ENCODE measurements at places on chromosomes 16 and 17.
A peak's percentile ranks its signal among the peaks of the same experiment; 100 is the strongest.

DNA sequence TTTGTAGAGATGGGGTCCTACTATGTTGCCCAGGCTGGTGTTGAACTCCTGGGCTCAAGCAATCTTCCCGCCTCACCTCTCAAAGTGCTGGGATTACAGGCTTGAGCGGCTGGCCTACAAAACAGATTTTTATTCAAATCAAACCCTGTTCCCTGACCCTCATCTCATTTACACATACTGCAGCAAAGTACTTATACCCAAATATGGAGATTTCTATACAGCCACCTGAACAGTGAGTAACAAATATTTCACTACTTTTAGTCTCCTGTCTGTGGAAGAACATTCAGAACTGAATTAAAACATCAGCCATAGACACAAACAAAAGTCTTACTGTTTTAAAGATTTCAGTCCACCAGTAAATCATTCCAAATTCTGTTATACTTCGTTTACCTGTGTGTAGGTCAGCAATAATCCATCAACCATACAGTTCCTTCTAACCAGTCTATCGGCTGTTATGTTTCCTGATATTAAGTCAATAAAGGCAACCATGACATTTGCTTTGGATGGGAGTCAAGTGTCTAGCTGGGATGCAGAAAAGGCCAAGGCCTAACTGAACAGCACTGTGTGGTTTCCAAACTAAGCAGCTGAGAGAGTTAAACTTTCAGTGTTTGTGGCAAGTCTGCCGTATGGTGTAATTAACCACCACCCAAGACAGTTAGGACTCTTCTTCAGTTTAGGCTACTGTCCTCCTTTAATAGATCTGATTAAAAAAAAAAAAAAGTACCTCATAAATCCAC lies 22.3 kb downstream of the ERN1 start:
- DNase-seq, result no peak

DNA sequence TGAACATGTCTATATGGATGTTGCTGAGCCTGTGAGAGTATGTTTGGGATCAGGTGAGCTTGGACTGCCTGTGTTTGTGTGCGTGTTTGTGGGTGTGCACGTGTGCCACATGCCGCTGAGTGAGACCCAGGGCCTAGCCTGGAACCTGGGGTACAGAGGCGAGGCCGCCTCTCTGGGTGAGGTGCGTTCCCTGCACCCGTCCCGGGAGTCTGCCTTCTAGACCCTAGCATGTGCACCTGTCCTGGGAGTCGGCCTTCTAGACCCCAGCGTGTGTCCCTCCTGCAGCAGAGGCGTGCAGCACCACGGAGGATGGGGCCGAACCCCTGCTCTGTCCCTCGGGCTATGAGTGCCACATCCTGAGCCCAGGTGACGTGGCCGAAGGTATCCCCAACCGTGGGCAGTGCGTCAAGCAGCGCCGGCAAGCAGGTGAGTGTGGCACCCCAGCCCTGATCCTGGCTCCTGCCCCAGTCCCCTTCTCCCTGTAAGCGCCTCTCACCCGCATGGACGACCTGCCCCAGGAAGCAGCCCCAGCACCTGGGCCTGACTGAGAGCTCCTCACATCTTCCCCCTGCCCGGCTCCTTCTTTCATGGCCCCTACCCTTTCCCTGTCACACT lies 24.6 kb downstream of the WFDC1 start:
- no peak for DNase-seq

DNA sequence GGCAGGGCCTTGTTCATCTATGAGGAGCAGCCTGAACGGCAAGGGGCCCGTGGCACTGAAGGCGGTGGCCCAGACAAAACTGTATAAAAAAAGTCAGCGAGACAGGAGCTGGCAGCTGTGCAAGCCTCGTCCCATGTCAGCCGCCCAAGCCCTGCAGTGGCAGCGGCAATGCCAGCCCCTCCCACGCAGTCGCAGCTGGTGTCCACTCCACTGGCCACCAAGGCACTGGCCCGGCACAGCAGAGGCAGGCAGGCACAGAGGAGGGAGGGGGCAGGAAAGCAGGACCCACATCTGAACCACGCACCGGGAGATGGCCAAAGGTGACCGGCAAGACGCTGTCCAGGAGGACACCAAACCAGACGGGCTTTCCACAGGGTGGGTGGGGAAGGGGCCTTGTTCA lies 15.9 kb upstream of the C16orf95 start:
- no peak for DNase-seq

DNA sequence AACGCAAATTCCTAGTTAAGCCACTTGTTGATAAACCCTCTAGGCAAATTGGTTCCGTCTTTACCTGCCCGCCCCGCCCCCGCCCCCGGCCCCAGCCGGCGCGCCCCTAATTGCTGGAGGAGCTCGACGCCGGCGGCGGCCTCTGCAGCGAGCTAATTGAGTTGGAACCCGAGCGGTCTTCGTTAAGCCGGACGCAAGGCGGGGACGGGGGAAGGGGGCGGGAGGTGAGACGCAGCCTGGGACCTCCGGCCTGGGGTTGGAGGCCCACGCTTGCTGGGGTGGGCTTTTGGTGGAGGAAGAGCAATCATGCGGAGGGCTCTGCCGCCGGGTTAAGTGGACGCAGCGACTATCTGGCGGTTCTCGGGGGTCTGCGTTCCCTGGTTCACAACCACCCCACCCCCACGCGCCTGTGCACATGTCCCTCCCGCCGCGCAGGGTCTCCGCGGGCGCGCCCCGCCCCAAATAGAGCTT lies 12.7 kb upstream of the FOXF1 start:
- DNase-seq, result no peak

GRCh38 chr16:13633391-13633861 lies 286.5 kb upstream of the ERCC4 start:
- no peak for DNase-seq

- no peak for DNase-seq
These were observed 13.8 kb downstream of the CHST6 start for GRCh38 chr16:75481475-75481874.

GRCh38 chr16:88007321-88007731 lies 56.1 kb downstream of the BANP start:
- peak; percentile 53 for DNase-seq

DNA sequence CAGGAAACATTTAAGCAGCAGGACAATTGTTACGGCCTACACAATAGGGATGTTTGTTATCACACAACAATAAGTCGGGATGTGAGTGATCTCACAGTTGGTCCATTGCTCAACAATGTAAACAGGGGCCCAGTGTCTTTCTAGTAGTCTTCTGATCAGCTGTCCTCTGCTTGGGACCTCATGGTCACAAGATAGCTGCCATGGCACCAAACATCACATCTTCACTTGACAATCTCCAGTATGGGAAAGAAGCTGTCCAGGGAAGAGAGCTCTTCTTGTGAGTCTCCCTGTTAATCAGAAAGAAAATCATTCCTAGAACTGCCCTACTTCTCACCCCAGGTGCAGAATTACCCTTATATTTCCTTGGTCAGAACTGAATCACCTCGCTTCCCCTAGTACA lies 6.3 kb upstream of the GPRC5B start:
- no peak for DNase-seq

DNA sequence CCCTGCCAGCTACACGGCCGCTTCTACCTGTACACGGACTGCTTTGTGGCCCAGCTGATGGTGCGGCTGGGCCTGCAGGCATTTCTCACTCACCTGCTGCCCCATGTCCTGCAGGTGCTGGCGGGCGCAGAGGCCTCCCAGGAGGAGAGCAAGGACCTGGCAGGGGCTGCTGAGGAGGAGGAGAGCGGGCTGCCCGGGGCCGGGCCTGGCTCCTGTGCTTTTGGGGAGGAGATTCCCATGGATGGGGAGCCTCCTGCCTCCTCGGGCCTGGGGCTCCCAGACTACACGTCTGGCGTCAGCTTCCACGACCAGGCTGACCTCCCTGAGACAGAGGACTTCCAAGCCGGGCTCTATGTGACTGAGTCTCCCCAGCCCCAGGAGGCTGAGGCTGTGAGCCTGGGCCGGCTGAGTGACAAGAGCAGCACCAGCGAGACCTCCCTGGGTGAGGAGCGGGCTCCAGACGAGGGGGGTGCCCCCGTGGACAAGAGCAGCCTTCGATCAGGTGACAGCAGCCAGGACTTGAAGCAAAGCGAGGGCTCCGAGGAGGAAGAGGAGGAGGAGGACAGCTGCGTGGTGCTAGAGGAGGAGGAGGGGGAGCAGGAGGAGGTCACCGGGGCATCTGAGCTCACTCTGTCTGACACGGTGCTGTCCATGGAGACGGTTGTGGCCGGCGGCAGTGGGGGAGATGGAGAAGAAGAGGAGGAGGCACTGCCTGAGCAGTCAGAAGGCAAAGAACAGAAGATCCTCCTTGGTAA lies 3.5 kb downstream of the WDR81 start:
- DNase-seq, result no peak

- peak; percentile 50 for DNase-seq
These were observed at the start of gene DNASE1 for GRCh38 chr16:3654249-3654991. TSS of gene DNASE1 (plus strand) at chr16:3654691. CDS start at chr16:3655374, 683 bp downstream.

- no peak for DNase-seq
These were observed 21.1 kb upstream of the BRD7 start for GRCh38 chr16:50389900-50390299.

DNA sequence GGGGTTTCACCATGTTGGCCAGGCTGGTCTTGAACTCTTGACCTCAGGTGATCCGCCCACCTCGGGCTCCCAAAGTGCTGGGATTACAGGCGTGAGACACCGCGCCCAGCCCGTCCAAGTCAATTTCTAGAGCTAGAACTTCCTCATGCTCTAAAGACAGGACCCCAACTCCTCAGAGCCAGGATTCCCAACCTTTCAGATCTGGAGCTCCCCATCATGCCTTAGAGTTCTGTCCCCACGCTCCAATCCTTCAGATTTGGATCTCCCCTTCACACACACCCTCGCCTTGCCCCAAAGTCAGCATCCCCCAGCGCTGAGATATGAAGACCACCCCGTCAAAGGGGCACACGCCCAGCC lies 448 bp downstream of the KCTD19 start:
- no peak for DNase-seq

GRCh38 chr16:10964891-10965326 lies 20.5 kb downstream of the CLEC16A start:
- no peak for DNase-seq

DNA sequence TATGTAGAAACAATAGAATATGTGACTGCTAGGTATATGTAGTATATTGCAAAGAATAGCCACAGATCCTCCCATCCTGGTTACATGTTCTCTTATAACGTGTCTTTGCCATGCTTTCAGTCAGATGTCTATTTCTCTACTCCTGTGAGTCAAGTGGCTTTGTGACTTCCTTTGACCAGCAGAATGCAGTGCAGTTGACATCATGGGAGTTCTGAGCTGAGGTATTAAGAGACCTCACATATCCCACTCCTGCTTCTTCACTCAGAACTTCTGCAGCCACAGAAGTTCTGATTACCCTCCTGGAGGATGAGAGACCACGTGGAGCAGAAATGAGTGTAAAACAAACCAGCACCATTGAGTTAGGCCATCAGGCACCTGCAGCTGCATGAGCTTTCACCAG lies 222.5 kb downstream of the PRKCA start:
- no peak for DNase-seq

GRCh38 chr16:64162613-64163375 lies 959.1 kb downstream of the CDH11 start:
- DNase-seq, result no peak

DNA sequence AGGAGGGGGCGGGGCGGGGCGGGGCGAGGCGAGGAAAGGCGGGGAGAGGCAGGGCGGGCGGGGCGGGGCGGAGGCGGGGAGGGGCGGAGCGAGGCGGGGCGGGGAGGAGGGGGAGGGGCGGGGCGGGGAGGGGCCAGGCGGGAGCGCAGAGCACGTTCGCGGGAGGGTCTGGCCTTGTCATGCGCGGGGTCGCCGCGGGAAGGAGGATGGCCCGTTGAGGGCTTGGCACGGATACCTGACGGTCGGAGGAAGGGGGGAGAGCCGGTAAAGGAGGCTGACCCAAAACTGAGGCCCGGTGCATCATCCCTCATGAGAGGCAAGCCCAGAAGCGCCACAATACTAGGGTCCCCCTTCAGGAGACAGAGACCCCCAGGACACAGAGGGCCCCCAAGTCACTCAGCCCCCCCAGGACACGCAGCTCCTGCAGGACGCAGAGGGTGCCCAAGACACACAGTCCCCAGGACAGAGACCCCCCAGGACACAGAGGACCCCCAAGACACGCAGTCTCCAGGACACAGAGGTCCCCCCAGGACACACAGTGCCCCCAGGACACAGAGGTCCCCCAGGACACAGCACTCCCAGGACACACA lies 593 bp upstream of the WDR45B start:
- peak; percentile 87 for DNase-seq

DNA sequence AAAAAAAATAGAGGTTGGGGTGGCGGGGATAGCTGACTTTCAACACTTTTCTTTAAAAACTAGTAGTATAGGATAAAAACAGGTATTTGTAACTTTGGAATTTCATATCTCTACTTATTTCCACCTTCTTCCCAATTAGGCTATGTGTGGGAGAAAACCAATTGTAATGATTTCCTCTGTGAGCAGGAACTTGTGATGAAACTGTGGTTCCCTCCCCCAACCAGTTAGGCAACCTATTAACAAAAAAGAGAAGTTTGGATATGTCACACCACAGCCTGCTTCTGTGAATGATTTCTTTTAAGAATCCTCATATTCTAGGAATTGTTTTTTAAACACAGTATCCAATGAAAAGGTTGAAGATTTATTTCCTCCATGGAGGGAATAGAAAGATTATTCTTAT lies 1.9 kb downstream of the IGSF6 start:
- DNase-seq, result no peak

DNA sequence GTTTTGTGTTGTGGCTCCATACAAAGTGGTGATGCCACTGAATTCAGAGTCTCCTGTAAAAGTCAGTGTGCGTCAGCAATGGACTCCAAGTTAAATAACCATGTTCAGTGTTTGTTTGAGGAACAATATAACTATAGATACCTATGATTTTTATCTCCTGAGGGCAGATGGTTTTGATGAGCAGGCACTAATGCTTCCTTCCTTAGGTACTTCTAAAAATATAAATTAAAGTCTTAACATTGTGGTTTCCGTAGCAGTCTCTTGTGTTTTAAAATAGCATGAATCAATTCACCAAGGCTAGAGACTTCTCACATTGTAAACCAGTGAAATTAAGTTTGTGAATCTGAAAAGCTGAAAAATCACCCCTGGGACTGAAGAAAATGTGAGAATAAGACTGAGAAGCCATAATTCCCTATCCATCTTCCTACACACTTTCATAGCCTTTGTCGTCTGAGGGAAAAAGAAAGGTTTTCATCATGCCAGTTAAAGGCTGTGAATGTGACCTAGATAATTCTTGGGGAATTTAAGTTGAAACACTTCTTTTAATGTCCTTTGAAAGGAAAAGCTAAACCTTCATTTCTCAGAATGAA lies 1502.9 kb downstream of the CDH11 start:
- no peak for DNase-seq

DNA sequence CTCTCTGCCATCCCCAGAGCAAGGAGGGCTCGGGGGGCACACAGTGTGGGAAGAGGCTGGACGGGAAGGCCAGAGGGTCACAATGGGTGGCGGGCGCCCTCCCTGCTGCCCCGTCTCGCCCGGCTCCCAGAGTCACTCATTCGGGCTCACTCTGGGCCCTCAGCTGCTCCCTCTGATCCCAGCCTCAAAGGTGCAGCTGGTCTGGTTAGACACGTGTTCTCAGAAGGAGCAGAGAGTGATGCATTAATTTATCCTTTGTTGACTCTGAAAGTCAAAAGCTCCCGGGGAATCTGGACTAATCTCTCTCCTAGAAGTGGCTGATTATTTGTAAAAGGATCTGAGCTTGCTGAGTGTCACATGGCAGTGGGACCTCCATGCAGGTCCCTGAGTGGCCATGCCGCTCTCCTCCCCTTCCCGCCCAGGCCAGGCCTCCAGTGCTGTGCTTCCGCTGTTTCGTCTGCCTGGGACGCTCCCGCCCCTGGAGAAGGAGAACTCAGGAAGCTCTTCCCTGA lies 87.5 kb downstream of the SEC14L1 start:
- no peak for DNase-seq

Measured in left lung (tissue), 14 donors.